ENCODE measurements at places on chromosomes 11 and 22.

DNA sequence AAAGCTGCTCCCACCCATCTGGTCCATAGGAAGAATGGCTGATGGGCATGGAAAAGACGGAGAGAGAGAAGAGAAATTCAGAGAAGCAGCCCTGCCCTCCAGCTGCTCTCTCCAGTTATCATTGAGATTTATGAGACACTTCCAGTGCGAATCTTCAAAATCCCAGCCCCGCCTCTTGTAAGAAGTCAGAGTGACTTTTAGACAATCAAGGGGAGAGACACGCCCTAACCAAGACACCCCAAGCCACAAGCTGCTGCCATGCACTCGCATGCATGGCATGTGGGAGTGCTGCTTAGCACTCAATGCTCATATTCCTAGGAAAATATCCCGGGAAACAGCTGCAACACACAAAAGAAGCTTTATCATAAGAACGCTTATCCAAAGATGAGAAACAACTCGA is 110.6 kb upstream of the BID start:
- no peak for DNase-seq

DNA sequence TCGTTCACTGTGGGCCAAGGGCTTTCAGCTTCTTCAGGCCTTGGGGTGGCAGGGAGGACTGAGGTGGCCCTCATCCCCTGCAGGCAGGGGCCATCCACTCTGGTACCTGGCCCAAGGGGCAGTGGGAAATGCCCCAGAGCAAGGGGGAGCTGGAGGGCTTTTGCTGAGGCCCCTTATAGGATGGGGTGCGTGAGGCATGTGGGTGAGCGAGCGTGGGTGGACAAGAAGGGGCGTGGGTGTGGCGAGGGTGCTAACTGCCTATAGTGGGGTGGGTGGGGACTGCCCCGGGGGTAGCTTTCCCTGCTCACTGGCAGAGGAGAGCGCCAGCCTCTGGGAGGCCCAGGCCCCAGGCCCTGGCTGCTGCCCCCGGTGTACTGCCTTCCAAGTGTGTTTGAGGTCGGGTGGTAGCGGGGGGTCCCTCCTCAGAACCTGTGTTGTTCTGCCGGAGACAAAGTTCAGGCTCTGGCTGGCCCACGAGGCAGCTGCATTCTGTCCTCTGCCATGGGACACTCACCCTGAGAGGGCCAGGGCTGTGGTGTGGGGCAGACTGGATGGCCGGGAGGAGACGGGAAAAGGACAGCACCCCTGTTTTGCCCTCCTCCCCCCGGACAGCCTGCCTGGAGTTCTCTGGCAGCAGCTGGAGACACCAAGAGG is 3.4 kb downstream of the FLRT1 start:
- no peak for DNase-seq

DNA sequence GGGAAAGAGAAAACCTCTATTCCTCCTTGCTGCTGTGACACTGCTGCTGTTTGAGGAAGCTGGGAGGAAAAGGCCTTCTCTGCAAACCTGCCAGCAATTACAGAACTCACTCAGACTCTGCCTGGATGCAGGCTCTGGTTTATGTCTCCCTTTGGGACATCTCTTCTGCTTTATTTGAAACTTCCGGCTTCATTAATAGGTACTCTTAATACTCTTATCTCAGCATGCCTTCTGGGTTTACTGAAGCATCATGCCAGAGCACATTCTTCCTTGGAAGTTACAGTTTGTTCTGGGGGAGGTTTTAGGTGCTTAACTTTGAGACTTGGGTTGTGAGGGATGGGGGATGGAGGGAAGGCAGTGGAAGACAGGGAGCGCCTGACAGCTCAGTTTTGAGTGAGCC is 79.9 kb downstream of the NAV2 start:
- no peak for DNase-seq

GRCh38 chr11:57630171-57630570 is 19.5 kb downstream of the YPEL4 start:
- no peak for DNase-seq

GRCh38 chr11:2752204-2752770 is 52.5 kb upstream of the KCNQ1OT1 start:
- DNase-seq, result no peak

DNA sequence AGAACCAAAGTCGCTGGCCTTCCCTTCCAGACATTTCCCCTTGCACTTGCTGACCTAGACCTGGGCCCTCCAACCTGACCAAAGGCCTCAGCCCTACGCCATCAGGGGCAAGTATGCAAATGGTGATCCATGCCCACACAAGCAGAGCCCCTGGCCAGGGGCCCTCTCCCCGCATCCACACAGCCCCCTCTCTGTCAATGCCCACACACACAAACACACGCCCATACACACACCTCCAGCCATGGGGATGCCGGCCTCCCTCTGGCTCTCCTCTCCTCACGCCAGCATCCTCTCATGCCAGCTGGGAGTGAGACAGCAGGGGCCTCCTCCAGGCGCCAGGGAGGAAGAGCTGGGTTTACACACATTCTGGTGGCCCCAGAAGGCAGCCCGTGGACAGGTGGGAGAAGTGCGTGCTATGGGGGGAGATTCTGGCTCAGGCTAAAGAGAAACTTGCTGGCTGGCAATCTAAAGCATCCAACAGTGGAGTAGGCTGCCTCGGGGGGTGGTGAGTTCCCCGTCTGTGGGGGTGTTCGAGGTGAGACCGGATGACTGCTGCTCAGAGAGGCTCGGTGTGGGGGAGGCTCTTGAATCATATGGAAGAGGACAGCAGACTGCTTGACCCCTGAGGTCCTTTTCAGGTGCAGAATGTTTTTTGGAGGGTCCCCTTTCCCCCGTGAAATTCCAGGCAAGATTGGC is 4.8 kb downstream of the NRXN2 start:
- DNase-seq, result no peak

- no peak for DNase-seq
Measured at GRCh38 chr11:101872171-101872882, 42.5 kb upstream of the CEP126 start.

DNA sequence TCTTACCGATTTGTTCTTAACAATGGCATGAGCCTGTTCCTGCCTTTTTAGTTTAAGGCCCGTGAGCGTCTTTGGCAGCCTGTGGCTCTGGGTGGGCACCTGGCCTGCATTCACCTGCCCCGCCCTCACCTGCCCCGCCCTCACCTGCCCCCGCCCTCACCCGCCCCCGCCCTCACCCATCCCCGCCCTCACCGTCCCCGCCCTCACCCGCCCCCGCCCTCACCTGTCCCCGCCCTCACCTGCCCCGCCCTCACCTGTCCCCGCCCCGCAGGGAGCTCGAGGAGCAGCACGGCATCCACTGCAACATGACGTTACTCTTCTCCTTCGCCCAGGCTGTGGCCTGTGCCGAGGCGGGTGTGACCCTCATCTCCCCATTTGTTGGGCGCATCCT is 14.2 kb downstream of the GATD1 start:
- DNase-seq, result no peak

GRCh38 chr22:37237371-37238268 is 6.4 kb downstream of the RAC2 start:
- no peak for DNase-seq

All from T-helper 2 cell (primary cell).